ENCODE measurements at places on chromosomes 6 and 20.

GRCh38 chr6:145309842-145310535 lies 425.3 kb downstream of the EPM2A start:
- no peak for DNase-seq

DNA sequence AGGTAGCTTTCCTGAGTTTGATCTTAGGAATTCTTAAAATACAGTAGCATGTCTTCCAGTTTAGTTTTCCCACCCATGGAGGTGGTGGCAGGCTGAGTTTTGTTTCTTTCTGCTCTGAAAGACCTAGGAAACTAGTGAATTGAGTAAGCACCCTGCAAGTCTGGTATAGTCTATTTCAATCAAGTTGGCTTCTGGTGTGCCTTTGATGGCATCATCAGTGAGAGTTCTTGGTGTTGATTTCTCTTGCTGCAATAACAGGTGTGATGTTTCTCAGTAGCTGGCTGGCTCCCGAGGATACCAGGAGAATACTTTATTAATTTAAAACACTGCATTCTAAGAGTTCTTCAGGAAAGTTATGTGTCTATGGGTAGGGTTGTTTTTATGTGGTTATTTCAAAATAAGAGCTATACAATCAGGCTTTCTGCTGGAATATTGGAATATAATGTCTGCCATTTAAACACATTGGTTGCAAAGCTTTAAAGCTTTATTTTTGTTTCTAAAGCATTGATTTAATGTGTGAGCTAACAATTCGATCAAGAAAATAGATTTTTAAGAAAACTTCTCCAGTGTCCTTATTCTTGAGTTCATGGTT lies 19.0 kb downstream of the VAPB start:
- DNase-seq: no peak

DNA sequence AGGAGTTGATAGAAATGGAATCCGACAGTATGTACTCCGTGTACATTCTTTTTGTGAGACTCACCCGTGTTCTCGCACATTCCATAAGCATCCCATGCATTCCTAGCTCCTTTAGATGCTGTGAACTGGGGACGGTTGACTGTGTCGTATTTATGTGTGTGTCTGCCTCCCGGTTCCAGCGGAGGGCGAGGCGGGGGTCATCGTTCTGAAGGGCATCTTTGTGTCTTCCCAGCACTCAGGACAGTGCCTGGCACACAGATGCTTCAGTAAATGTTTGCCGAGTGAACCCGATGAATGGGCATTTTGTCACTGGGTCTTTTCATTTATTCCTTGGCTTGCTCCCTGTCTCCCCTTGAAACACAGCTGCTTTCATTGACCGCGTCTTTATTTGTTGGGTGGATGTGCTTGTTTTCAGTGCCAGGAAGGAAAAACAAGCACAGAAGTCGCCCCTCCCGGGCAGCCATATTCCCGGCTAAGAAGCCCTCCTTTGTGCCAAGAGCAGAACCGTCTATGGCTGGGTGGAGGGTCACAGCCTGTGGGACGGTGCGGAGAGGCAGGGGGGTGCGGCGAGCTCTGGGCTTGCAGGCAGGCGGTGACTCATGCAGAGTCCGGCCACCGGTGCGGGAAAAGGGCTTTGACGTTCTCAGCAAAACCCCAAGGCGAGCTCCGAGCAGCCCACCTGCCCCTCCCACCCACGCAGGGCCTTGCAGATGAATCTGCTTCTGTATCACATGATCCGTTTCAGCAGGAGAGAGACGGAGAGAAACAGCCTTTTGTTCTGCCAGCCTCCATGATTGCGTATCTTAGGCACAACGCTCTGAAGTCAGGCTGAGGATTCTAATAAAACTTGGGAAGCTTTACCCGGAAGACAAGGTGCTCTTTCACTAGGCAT lies 11.2 kb upstream of the PSMG4 start:
- DNase-seq: no peak

DNA sequence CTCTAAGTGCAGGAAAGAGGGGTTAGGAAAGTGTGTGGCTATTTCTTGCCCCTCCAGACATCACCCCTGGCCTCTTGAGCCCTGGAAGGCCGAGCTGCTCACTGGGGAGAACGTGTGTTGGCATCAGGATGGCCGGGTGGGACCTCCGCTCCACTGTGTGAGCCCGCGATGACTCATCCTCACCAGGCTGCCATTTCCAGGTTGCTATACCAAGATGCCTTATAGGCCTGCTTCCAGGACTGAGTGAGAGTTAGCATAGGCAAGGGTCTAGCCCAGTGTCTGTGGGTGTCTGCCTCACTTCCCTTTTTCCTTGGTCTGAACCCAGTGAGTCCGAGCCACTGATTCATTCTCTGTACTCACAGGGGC lies 105.0 kb downstream of the MRPL14 start:
- DNase-seq: no peak

- no peak for DNase-seq
Observed at GRCh38 chr6:147156799-147157382, 47.3 kb upstream of the STXBP5 start.

GRCh38 chr20:53672484-53673129 lies 79.0 kb upstream of the ZNF217 start:
- DNase-seq: no peak

DNA sequence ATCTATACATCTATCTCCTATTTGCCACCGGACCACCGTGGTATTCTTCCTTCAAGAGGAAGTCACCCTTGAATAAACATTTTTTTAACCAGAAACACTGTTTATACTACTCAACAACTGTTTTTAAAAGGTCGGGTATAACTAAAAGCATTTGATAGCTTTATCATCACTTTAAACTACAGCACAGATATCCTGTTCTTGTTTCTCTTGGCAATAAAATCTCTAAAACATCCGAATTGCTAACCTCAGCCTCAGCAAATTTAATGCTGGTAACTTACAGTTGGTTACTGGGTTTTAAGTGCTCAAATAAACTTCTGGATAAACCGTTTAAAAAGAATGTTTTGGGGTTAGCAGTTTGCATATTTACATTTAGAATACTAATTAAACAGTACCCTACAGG lies 20.4 kb downstream of the ZUP1 start:
- no peak for DNase-seq

DNA sequence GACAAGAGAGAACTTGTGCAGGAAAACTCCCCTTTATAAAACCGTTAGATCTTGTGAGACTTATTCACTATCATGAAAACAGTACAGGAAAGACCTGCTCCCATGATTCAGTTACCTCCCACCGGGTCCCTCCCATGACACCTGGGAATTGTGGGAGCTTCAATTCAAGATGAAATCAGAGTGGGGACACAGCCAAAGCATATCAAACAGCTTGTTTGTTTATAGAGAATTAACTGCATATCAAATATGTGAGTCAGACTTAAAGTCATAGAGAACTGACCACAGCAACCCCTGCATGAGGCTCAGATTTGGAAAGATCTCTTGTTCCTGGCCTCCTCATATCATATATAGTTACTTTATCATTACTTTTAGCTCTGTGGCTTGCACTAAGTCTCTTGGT lies 29.1 kb upstream of the HDAC2 start:
- no peak for DNase-seq

- DNase-seq: no peak
Observed at GRCh38 chr20:58342104-58342945, 32.8 kb downstream of the RAB22A start.

DNA sequence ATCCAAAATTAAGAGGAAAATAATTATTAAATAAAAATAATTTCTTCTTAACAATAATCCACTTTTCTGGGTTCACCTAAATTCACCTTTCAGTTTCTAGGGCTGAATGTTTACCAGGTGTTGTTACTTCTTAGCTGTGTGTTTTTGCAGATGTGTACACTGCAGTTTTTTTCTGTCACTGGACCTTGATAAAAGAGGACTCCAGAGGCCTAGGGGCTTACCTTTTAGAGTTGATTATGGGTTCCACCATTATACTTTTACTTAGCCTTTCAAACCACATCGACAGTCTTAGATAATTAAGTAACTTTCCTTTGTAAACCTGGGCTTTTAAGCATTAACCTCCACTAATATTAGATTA lies 766.5 kb downstream of the BCKDHB start:
- no peak for DNase-seq

DNA sequence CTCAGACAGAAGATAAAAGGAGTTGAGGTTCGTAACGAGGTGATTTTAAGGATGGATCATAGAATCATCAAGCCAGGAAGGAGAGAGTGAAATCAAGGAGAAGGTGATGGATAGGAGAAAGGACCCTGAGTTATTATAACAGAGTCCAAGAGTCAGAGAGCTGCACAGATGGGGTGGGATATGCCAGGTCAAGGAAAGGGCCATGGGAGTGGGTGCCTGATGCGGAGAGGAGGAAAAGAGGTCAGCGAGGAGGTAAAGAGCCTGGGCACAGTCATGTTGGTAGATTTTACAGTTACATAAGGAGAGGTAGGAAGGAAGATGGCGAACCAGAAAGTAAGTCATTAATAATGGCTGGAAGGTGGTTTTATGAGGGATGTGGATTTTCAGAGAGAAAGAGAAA lies 114.9 kb downstream of the LAMA2 start:
- DNase-seq: no peak

DNA sequence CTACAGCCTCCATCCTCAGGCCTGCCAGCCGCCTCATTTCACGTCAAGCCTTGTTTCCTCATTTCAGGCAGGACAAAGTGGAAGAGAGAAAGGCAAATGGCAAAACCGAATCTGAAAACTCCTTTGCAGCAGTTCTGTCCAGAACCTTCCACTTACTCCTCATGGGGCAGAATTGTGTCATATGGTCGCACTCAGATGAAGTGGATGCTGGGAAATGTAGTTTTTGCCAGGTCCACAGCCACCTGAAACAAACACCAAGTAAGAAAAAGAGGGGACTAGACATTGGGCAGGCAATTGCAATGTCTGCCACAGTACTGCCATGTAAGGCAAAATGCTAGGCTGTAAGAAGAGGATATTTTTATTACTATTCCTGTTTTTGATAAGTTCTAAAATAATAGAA lies 44.9 kb downstream of the ISM1 start:
- no peak for DNase-seq

- no peak for DNase-seq
Observed at GRCh38 chr6:5484692-5485091, 223.4 kb downstream of the FARS2 start.

GRCh38 chr20:38252292-38253288 lies 7.9 kb downstream of the KIAA1755 start:
- DNase-seq: no peak

GRCh38 chr6:165106261-165106660 lies 203.1 kb downstream of the C6orf118 start:
- DNase-seq: no peak

GRCh38 chr6:13971303-13971702 lies 46.6 kb downstream of the RNF182 start:
- no peak for DNase-seq

GRCh38 chr20:36856691-36857635 lies 19.0 kb upstream of the TLDC2 start:
- DNase-seq: no peak

GRCh38 chr6:20367743-20368485 lies 33.8 kb upstream of the E2F3 start:
- no peak for DNase-seq

DNA sequence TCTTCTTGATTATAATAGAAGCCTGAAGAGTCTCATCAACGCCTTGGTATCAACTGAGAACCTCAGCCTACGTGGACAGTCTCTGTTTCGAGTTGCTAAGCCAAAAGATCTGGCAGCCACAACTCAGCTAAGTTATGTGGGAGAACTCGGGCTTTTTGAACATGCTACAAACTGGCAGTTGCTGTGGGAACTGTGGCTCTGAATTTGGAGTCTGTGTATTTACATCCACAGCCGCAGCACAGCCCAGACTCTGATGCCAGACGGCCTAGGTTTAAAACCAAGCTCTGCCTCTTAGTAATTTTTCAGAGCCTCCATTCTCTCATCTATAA lies 35.8 kb downstream of the RIPOR2 start:
- DNase-seq: no peak

GRCh38 chr6:169028343-169028742 lies 225.3 kb downstream of the THBS2 start:
- DNase-seq: no peak

GRCh38 chr6:79065232-79065631 lies 12.8 kb downstream of the PHIP start:
- DNase-seq: no peak

GRCh38 chr6:21341910-21342309 lies 251.6 kb upstream of the SOX4 start:
- no peak for DNase-seq

DNA sequence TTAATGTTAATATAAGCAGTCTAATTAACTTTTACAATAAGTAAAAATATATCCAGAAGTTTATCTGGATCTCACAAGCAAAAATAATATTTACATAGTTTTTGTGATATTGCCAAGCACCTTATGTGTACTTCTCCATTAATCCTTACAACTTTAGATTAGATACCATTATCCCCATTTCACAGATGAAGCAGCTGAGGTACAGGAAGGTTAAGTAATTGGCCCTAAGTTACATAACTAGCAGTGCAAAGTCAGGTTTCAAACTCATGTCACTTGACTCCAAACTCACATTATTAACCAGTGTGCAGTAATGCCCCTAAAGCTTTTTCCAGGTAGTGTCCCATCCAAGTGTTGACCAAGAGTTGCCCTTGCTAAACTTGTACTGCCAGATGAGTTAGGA lies 248.6 kb upstream of the STXBP5 start:
- DNase-seq: no peak

DNA sequence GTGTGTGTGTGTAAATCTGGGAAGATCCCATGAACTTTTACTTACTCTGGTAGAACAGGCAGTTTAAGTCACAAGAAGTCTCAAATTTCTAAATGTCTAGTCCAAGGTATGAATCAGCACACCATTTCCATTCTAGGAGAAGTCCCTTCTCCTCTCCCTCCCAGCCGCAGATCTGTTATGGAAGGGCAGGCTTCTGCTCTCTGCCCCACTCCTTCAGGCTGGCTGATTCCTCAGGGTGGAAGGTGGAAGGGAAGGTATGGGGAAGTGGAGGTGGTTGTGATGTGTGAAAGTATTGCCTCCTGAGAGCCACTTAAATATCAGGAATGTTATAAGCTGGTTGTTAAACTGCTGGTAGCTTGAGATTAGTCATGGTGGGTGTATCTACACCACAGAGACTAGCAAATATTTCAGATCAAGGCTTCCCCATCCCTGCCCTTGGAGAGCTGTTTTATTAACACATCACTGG lies 44.5 kb upstream of the LAMA4 start:
- no peak for DNase-seq

- DNase-seq: no peak
Observed at GRCh38 chr6:48057601-48058000, 53.4 kb downstream of the PTCHD4 start.

DNA sequence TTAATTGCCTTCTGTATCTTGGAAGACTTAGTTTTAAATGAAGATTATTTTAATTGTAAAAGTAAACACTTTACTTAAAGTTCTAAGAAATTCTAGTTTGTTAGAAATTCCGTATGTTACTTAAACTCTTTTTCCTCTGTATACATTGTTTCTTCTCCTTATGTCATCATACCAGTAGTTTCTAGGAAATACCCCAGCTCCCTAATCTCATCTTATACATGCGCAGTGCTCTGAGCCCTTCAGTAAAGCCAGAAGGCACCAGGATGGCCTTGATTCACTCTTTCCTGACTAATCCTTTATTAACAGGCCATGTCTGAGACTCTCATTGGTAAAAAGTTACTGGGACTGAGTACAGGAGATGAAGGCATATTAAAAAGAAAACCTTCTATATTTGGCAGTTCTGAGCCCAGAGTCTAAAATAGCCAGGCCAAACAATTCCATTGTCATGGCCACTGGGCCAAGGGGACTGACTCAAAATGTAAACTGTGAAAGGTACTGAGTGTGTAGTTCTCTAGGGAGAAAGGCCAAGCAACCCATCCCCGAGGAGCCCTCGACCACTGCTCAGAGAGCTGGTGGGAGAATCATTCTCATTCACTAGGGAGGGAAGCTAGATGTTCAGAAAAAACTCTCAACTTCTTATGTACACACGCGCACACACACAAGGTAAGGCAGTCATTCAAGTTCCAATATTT lies 25.0 kb downstream of the SLC22A1 start:
- DNase-seq: no peak

- no peak for DNase-seq
Observed at GRCh38 chr6:2449572-2449940, 204.2 kb upstream of the GMDS start.

Data from activated CD8-positive, alpha-beta memory T cell treated with anti-CD3 and anti-CD28 coated beads for 48 hours (primary cell).